Activated CD8-positive, alpha-beta memory T cell treated with anti-CD3 and anti-CD28 coated beads for 1 hour (primary cell): ENCODE measurements at places on chromosomes 2 and 18.
A peak's percentile ranks its signal among the peaks of the same experiment; 100 is the strongest.

GRCh38 chr18:398935-399630 is 101.4 kb downstream of the COLEC12 start:
- no peak for DNase-seq

- no peak for DNase-seq
These were observed 62.0 kb downstream of the MYL12B start for GRCh38 chr18:3323900-3324299.

- DNase-seq = no peak
These were observed 18.8 kb downstream of the NCOA1 start for GRCh38 chr2:24509840-24510239.

DNA sequence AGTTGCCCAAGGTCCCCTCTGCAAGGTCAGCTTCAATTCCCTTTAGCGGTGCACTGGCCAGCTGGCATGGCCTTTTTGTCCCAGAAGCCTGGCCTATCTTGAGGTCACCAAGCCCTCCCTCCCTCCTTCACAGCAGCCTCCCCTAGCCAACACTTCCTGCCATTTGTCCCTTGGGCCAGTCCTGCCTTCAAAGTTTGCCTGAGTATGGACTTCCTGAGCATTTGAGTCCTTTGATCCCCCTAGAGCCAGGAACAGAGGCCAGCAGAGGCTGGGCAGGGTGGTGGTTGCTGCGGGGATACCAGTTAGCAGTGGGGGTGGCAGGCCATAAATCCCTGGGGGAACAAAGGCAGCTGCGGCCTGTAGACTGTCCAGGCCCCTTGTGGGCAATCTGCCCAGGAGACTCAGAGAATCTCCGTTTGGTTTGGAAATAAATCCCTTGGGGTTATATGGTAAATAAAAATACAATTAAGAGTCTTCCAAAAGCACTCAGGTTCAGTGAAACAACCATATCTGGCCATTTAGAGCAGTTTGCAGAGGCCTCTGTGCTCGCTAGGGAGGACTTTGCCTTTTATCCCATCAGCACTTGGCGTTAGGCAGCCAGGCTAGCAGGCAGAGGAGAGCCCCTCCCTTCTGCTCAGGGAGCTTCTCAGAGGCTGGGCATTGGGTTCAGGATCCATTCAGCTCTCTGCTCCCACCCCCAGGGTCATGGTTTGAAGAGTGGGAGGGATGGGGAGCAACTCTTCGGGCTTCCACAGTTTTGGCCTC is 3.1 kb upstream of the HES6 start:
- no peak for DNase-seq

GRCh38 chr2:9212010-9212635 is 5.5 kb downstream of the ASAP2 start:
- no peak for DNase-seq

GRCh38 chr2:207734264-207734635 is 22.8 kb downstream of the CCNYL1 start:
- DNase-seq = no peak

- no peak for DNase-seq
These were observed 62.7 kb downstream of the PTRHD1 start for GRCh38 chr2:24730481-24730880.

GRCh38 chr2:1678609-1679008 is 65.7 kb downstream of the PXDN start:
- no peak for DNase-seq

DNA sequence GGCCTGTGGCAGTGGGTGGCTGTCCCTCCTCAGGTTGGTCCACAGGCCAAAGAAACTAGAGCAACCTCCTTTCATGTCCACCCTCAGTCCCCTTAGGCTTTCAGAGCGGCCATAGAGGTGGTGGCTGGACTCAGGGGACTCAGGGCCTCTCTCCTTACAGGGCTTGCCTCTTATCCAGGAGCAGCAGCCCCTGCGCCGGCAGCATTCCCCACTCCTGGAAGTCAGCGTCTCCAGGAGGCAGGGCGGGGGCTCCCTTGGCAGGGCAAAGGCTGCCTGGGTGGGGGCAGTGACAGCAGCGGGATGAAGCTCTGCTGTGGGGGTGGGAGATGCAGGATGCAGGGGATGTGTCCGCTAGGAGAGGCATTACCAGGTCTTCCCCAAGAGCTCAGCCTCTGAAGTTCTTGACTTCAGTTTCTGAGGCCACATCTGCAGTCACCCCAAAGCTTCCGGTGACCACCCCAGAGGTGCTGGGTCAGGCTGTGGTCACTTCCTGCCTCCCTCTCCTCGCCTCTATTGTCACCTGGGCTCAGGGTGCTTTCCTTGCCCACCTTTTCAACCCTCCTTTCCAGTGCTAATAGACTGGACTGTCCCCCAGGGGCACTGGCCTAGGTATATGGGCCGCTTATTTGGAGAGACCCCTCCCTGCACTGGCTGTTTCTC is 8.6 kb upstream of the GPR55 start:
- DNase-seq = no peak

- DNase-seq = no peak
These were observed 71.4 kb downstream of the WDR7 start for GRCh38 chr18:56722518-56722917.

- no peak for DNase-seq
These were observed 14.4 kb upstream of the SNED1 start for GRCh38 chr2:240983996-240984498.

DNA sequence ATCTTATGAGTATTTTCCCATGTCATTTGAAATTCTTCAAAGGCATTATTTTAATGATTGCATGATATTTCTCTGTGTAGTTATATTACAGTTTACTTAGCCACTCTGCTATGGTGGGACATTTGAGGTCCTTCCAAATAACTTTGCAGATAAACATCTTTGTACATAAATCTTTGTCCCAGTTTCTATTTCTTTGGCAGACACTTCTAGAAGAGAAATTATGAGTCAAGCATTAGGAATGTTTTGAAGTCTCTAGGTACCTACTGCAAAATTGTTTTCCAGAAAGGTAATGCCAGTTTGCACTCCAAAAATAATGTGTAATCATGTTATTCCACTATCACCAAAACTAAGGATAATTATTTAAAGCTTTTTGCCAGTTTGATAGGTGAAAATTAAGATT is 149.7 kb downstream of the EN1 start:
- no peak for DNase-seq

DNA sequence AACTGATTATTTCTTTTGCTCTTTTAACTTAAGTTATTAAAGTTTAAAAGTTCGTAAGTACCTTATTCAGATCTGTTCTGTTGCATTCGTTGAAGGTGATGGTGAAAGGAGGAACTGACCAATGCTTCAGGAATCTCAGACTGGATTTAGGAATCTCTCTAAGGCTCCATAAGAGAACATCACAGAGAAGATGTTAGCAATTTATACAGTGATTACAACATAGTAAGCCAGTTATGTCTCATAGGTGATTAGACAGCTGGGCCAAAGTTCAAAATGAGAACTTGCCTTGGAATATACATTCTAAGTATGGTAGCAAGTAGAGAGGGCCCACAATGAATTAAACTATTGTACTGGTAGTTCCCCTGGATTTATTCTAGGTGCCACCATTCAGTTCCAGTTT is 3.2 kb downstream of the MARS2 start:
- DNase-seq = no peak

- DNase-seq = peak; percentile 73
These were observed 18.6 kb upstream of the COL6A3 start for GRCh38 chr2:237432484-237433092.

GRCh38 chr2:160208655-160209515 is 8.8 kb upstream of the ITGB6 start:
- no peak for DNase-seq

DNA sequence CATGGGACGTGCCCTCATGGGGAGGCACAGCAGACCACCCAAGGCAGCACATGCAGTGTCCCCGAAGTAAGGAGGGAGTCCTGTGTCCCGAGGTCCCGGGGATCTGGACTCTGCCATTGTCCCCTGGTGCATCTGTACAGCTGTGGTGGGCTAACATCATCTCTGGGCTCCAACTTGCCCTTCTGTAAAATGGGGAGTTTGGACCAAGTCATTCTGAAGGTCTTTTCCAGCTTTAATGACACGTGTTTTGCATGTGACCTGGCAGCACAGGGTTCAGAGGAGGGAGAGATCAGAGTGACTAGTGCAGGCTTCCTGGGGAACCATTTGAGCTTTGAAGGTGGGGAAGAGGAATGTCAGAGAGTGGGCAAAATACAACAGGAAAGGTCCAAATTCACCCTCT is 21.5 kb downstream of the ITM2C start:
- DNase-seq = no peak

DNA sequence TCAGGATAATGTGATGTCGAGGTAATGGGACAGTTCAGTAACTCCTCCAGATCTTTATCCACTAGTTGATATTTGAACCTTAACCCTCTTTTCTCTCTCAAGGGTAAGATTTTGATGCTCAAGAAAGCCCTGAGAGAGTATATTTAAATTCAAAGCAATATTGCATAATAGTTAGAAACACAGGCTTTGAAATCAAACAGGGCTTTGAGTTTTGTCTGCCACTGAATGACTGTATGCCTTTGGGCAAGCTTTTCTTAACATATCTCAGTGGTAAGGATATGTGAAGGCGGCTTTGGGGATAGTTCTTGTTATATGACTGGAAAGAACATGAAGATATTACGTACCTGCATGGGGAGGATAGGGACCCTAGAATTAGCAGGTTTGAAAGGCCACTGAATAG is 11.1 kb downstream of the ITPRID2 start:
- no peak for DNase-seq

- DNase-seq = no peak
These were observed 101.7 kb upstream of the ETAA1 start for GRCh38 chr2:67295406-67295805.

- DNase-seq = no peak
These were observed 48.9 kb downstream of the PARD6G start for GRCh38 chr18:80198391-80198790.

GRCh38 chr2:204452464-204453023 is 92.7 kb upstream of the PARD3B start:
- no peak for DNase-seq

DNA sequence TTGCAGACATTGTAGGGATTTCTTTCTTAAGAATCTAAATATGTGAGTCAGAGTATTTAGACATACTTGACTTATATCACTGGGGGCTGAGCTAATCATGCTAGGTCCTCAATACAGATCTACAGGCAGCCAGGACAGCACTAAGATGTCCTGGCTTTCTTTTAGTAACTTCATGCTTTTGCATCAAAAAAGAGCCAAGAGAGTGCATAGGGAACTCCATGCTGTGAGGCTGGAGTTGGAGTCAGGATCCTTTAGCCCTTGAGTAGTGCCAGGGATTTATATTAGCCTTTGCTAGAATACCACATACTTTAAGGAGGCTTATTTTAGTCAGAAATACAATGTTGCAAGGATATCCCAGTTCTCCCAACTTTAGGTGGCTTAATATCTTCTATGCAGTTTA is 289.7 kb downstream of the CCDC85A start:
- DNase-seq = no peak

DNA sequence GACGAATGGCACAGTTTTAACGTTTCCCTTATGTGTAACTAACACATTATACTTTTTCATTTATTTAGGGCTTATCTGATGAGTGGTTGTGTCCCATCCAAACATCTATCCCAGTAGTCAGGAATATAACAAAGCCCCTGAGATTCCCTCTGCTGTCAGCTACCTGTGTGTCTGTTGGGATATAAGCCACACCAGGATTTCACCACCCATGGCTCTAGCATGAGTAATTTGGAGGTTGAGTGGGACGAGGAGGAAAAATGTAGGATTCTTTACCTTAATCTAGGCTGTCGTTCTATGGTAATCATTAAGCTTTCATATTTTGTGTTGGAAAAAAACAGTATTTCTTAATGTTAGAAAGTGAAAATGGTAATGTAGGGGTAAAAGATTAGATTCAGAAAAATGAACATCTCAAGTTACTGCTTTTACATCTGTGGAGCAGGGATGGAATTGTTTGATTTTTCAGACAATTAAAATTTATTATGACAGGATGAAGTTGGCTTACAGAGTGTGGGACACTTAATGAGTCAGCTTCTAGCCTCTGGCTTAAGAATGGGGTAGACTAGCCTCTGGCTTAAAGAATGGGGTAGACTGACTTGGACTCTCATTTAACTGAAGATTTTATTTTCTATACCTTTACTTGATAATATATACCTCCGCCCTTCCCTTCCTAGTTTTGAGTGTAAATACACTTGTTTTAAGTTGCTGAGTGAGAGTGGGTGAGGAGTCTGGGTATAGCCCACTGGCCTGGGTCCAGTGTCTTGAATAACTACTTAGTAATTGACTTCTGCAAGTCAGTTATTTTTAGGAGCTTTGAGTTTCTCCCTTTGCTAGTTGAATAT is 88.5 kb upstream of the RANBP2 start:
- no peak for DNase-seq

- no peak for DNase-seq
These were observed 64.8 kb upstream of the SLC1A4 start for GRCh38 chr2:64924170-64924934.

DNA sequence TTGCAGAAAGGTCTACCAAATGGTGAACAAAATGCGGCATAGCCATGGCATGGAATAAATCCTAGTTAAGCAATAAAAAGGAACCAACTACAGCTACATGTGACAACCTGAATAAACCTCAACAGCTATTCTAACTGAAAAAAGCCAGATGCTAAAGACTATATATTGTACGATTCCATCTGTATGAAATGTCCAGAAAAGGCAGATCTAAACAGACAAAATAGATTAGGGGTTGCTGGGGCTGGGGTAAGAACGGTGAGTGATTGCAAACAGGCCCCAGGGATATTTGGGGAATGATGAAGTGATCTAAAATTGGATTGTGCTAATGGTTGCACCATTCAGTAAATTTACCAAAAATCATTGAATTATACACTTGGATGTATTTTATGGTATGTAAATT is 2.8 kb downstream of the CCDC68 start:
- DNase-seq = no peak

- DNase-seq = no peak
These were observed 36.6 kb downstream of the VAPA start for GRCh38 chr18:9950289-9951016.
